ENCODE measurements at places on chromosomes 2 and 18. TPM values are rescaled to one million over a fixed set of nuclear protein-coding genes. Genes with fewer than 3 reads are reported as not detected.

Gene DARS1
- 170 TPM for total RNA-seq

Gene CFAP221
- not detected for total RNA-seq

Gene METAP1D
- 4.1 TPM for total RNA-seq

Gene IL1RN
- 12.8 TPM for total RNA-seq

Gene TAF4B
- total RNA-seq, result 12.8 TPM

Gene CCL20
- 137 TPM for total RNA-seq

Gene CD28
- 382 TPM for total RNA-seq

- ATAC-seq, result no peak
These were observed 49.2 kb upstream of the CCDC150 start for GRCh38 chr2:196590286-196590685.

DNA sequence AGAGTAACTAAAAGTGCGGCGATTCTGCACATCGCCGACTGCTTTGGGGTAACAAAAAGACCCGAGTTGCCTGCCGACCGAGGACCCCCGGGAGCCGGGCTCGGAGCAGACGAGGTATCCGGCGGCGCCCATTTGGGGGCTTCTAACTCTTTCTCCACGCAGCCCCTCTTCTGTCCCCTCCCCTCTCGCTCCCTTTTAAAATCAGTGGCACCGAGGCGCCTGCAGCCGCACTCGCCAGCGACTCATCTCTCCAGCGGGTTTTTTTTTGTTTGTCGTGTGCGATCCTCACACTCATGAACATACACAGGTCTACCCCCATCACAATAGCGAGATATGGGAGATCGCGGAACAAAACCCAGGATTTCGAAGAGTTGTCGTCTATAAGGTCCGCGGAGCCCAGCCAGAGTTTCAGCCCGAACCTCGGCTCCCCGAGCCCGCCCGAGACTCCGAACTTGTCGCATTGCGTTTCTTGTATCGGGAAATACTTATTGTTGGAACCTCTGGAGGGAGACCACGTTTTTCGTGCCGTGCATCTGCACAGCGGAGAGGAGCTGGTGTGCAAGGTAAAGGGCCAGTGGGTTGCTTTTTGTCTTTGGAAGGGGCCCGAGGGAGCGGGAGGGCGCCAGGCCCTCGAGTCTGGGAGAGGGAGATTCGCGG lies 1.4 kb downstream of the TRIB2 start:
- ATAC-seq, result peak; percentile 14

DNA sequence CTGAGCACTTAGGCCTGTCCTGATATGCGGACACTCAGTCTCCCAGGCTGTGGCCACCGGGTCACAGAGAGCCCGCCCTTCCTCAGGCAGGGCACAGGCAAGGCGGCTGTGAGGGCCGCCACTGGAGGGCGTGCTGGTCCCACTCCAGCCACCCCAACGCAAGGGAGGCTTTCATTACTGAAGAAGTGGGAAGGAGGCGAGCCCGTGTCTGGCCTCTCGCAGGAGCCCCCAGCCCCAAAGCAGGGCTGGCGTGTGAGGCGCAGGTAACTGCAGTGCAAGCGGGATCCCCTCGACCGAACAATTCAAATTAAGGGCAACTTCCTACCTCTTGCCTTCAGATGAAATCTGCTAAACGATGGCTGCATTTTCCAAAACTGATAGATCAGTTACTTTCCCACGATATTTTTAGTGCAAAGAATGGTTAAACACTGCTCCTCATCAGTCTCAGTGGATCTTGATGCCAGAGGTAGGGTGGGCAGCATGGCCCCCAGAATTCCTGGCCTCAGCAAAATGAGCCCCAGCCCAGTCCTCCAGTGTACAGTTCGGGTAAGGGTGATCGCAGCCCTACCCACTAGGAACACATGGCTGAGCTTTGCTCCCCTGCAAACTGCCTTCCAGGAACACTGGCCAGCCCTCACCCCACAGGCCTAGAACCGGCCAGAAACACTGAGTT lies 97.2 kb downstream of the SEPTIN10 start:
- no peak for ATAC-seq

GRCh38 chr2:204591225-204591624 lies 46.0 kb downstream of the PARD3B start:
- ATAC-seq, result no peak

- ATAC-seq, result no peak
These were observed 13.5 kb upstream of the TWSG1 start for GRCh38 chr18:9321017-9321452.

DNA sequence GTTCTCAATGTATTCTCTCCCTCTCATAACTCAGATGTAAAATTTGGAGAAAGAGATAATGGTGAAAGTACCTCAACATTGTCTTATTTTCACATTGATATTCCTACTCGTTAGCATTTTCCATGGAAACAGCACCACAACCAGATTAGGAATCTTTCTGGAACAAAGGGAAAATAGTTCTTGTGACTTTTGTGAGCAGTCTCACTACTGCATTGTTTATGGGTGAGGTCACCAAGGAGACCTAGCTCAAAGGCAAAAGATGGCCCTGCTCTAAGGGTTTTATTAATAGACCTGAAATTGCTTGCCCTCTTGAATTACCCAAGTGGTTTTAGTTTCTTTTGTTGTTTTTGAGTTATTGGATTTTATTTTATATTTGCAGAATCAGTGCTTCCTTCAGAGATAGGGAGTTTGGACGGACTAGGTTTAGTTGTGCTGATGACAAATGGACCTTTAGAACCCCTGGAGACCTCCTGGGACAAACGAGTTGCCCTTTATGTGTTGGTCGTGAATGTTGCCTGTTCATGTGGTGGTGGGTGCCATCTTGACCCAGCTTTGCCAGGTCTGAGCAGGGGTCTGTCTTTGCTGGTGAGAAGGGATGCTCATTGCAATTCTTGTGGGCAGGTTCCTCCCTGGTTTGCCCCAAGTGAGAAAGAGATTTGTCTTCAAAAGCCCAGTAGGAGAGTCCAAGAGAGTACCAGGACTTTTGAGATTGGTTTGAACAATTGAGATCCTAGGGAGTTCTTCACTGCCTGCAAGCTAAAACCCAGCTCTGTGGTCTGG lies 58.1 kb downstream of the INPP4A start:
- ATAC-seq, result no peak

DNA sequence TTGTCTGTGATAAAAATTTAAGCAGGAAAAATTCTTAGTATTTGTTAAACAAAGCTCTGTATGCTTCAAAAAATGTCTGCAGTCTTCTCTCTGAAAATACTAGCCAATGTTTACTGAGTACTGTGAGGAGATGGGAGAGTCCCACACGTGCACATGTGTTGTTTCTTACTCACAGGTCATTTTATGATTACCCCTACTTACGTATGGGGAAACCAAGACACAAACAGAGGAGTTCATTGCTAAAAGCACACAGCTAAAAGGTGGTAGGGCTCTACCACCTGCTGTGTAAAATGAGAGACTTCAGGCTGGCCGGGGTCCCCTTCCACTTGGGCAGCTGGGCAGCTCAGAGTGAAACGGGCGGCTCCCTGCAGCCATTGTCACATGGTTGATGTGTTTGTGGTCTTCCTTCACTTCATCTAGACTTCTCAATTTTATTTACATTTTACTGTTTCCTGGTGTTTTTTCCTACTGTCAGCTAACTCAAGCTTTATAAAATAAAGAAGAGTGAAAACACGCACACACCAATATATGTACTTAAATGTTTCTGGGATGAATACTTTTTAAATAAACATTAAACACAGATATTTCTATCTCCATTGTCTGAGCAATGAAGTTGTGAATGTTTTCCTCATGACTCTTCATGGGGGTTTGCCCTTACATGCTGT lies 71.2 kb downstream of the MBP start:
- ATAC-seq, result peak; percentile 22

DNA sequence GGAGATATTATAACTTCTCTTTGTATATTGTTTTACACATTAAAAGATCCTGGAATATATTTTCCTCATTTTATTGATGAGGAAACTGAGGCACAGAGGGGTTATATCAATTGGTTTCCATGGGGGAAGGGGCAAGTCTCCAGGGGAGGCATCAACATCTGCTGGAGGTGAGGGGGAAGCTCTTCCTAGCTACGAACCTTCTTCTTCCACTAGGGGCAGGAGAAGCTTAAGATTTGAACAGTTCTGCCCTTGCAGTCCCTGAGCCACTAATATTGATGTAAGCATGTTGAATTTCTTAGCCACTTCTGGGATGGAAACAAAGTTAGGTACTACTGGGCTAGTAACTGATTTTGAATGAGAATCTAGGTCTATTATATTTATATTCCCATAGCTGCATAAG lies 140.1 kb upstream of the AQP4 start:
- no peak for ATAC-seq

DNA sequence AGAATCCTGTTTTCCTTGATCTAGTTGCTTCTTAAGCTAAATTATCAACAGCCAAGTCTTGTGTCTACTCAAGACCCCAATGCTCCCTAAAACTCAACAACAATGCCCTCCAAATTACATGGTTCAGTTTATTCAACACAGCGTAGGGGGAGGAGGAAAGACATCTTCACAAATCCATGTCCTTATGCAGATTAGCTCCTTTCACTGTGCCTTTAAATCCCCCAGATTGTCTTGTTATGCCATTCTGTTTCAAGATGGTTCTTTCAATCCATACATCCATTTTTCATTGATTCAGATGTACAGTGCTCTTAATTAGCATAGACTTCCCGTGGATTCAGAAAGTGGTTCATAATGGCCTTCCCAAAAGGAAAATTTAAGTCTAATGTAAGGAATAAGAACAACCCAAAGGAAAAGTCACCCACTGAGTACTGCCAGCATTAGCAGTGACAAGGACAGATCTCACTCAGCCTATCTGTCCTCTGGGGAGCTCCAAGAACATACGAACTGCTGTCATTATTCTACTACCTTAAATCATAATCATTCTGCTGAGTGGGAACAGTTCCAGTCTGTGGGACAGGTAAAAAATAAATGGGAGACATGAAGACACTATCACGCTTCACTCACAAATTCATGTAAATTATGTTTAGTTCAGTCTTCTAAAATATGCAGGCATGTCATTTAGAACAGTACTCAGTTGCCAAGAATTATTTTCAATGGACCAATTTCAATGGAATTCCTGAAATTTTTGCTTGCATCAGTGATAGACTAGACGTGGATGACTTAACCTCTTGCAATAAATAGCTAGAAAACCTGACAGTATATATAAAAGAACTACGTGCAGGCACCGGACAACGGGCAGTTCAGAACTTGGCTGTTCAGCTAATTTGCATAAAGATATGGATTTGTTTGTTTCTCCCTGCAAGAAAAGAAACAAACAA lies 58.9 kb upstream of the RNU4ATAC start:
- no peak for ATAC-seq

GRCh38 chr2:34031097-34031496 lies 432.0 kb upstream of the FAM98A start:
- no peak for ATAC-seq

DNA sequence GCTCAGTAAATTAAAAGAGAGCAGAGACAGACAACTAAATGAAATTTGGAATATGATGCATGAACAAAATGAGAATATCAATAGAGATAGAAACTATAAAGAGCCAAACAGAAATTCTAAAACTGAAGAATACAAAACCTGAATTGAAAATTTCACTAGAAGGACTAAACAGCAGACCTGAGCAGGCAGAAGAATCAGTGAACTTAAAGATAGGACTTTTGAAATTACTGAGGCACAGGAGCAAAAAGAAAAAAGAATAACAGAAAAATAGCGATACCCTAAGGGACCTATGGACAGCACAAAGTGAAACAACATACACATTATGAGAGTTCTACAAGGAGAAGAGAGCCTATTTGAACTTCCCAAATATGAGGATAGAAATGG lies 41.6 kb downstream of the UNC50 start:
- ATAC-seq, result peak; percentile 2

DNA sequence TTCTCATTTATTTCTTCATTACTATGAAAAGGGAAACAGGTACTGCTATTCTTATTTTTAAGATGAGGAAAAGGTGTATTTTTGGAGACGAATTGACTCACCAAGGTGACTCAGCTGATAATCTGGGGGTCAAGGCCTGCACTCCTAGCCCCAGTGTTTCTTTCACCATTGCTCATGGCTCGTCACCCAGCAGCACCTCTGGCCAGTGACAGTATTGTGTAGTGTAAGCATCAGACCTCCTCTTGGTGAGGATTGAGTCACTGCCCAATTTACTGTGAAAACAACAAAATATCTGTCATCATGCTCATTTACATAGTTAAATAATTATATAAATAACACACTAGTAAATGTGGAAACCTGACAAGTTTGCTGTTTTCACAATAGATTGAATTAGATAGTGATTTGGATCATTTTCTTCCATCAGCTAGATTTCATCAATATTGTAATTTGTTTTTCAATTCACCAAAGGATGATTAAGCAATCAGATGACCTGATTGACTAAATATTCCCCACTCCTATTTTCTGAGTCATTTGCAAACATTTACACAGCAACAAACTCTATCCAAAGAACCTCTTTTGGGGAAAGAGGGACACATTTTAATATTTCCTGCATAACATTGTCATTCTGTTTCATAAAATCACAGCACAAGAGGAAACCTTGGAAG lies 492.8 kb upstream of the RAB12 start:
- ATAC-seq, result no peak

DNA sequence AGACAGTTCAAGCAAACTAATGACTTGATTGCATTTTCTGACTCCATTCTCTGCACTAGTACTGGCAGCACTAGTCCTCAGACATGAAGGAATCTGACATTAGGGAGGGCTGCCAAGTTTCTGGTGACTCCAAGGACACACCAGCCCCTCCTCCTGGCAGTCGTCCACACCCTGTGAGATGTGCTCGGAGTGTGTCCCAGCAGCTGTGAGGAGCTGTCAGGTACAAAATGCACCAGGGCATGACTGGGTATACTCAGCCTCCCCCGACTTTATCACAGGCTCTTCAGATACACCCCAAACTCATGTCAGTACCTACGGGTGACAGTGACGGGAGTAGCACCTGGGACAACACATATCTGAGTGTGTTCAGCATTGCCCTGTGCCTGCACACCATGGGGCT lies 43.1 kb downstream of the EDAR start:
- no peak for ATAC-seq

GRCh38 chr18:54805571-54806334 lies 22.5 kb upstream of the RAB27B start:
- peak; percentile 85 for ATAC-seq

DNA sequence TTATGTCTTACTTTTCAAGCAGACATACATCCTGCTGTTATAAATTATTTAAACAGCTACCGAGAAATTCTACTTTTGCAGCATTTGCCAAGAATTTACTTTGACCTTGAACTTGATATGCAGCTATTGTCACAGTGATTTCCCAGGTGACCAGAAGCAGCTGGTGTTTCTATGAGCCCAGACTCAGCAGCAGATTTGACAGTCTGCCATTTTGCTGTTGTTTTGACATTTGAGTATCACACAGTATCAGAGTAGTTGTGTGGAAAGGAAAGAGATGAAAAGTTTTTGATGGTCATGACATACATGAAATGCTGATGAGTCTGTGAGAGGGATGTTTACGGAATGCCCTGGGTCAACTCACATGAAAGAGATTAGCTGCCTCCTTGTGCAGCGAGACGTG lies 6.6 kb upstream of the CCDC195 start:
- no peak for ATAC-seq

GRCh38 chr2:226185616-226186211 lies 613.9 kb downstream of the IRS1 start:
- ATAC-seq, result no peak

DNA sequence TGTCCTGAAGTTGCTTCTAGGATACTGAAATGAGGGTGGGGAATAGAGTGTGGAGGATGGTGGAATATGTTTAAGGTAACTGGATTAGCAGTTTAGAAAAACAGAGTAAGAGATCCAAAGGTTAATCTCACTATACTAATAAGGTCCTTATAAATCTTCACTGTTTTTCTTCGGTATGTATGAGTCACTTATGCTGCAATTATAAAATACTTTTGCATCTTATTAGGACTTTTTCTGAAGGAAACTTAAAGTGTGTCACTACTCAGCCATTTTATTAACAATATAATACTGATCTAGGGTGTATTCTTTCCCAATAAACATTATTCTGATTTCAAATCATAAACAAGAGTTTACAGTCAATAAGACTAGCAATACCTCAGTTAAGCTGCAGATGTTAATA lies 182.3 kb downstream of the ZNF521 start:
- ATAC-seq, result no peak

Measured in activated T-helper 17 cell treated with anti-CD3 and anti-CD28 coated beads, Interleukin-2, amount 50 U/mL, for 72 hours (primary cell).